ENCODE measurements at places on chromosomes 3 and 15. TPM values are rescaled to one million over a fixed set of nuclear protein-coding genes. Genes with fewer than 3 reads are reported as not detected.

DNA sequence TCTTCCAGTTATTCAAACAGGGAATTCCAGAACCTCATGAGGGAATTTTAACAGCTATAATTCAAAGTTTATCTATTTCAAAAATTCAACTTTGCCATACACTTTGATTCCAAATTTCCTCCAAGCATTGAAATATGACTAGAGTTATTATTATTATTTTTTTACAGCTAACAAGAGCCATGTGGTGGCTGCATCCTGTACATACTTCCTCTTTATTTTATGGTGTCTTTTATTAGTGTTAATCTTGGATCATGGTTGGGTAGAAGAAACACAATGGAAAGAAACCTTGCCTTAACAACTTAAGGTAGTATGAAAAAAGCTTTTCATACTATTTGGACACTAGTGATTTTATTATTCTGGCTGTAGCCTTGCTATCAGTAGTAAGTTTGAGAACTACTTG lies 52.7 kb downstream of the TFG start:
- peaks cover 6% of the 10 kb centered on the region for H3K4me1 ChIP-seq
- no peak for DNase-seq
- no peak overlapping the region for H3K4me3 ChIP-seq
- no peaks in the 10 kb centered on the region for H3K27me3 ChIP-seq

- H3K27me3 ChIP-seq, result no peaks in the 10 kb centered on the region
- no peak for DNase-seq
- no peak overlapping the region for H3K4me3 ChIP-seq
- peaks cover 5% of the 10 kb centered on the region for H3K36me3 ChIP-seq
Measured at GRCh38 chr15:42848846-42849245, 71.7 kb downstream of the TTBK2 start.

GRCh38 chr3:147384210-147385058 lies 21.9 kb downstream of the ZIC4 start:
- no peak for DNase-seq
- peaks cover 82% of the 10 kb centered on the region for H3K27me3 ChIP-seq
- no peaks in the 10 kb centered on the region for H3K4me1 ChIP-seq
- peaks cover 9% of the 10 kb centered on the region for H3K36me3 ChIP-seq
- no peak overlapping the region for H3K27ac ChIP-seq

DNA sequence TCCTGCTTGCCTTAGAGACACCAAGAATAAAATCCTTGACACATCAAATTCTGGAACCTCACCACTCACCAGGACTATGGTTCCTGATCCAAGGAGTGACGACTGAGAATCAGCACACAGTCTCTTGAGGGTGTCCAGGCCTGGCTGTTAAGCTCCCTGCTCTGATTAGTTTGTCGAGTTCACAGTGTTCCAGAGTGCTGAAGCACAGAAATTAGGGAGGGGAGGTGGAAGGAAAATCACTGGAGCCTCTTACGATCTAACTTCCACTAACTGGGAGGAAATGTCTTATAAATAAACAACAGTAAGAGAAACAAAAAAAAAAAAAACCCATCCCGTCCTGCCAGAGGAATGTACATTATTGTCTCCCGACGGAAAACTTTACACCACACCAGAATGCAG lies 330.2 kb downstream of the TIGIT start:
- DNase-seq, result no peak
- H3K27me3 ChIP-seq, result no peaks in the 10 kb centered on the region
- H3K4me1 ChIP-seq, result peaks cover 2% of the 10 kb centered on the region
- H3K36me3 ChIP-seq, result peaks cover 11% of the 10 kb centered on the region
- no peak overlapping the region for H3K4me3 ChIP-seq
- no peak overlapping the region for H3K27ac ChIP-seq

DNA sequence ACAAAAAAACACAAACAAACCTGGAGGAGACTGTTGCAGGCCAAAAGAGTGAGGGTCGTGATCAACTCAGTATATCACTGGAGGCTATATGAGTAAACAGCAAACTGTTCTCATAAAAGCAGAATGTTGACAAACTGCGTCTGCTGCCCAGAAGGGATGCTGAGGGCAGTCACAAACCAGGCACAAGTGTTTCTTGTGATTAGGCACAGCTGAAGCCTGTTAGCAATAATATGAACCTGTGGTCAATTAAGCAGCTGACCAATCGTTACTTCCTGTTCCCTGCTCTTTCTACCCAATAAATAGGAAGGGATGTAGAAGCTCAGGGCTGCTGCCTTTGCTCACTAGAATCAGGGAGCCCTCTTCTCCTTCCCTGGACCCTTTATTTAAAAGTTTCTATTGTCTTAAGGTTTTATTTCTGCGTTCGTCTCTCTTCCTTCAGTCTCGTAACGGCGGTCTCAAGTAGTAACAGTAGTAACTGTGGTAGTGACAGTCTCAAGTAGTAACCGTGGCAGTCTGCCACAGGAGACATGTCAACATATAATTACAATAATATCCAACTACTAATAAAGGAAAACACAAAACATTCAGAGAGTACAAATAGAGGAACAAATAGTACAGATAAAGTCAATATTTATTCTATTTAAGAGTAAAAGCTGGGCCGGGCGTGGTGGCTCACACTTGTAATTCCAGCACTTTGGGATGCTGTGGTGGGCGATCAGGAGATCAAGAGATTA lies 698.4 kb upstream of the CCDC54 start:
- H3K27ac ChIP-seq, result no peak overlapping the region
- no peaks in the 10 kb centered on the region for H3K4me1 ChIP-seq
- DNase-seq, result no peak

DNA sequence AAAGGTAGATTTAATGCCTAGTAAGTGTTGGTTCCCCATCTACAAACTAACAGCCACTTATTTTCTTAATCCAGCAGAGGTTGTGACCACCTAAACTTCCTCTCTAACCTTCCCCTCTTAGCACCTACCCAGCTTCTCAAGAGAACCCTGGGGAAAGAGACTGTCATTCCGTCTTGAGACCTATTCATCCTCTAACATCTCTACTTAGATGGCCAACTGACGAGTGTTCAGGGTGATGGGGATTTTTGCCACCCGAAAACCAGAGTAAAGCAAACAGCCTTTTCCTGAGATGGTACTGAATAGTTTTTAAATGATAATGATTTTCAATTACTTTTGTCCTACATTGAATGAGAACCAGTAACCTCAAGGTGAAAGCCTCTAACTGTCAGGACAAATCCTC lies 9.3 kb upstream of the GBE1 start:
- no peaks in the 10 kb centered on the region for H3K36me3 ChIP-seq
- no peaks in the 10 kb centered on the region for H3K4me1 ChIP-seq
- DNase-seq, result no peak
- H3K27me3 ChIP-seq, result peaks cover 4% of the 10 kb centered on the region
- H3K27ac ChIP-seq, result no peak overlapping the region
- H3K4me3 ChIP-seq, result no peak overlapping the region

GRCh38 chr3:171755656-171756055 lies 54.6 kb downstream of the PLD1 start:
- no peaks in the 10 kb centered on the region for H3K4me1 ChIP-seq
- H3K27ac ChIP-seq, result no peak overlapping the region
- no peak overlapping the region for H3K4me3 ChIP-seq
- no peaks in the 10 kb centered on the region for H3K36me3 ChIP-seq
- peaks cover 15% of the 10 kb centered on the region for H3K27me3 ChIP-seq

- H3K27me3 ChIP-seq, result no peaks in the 10 kb centered on the region
- H3K4me3 ChIP-seq, result no peak overlapping the region
- DNase-seq, result peak; percentile 23
- H3K27ac ChIP-seq, result no peak overlapping the region
Measured at GRCh38 chr15:79025201-79025600, 65.4 kb downstream of the RASGRF1 start.

DNA sequence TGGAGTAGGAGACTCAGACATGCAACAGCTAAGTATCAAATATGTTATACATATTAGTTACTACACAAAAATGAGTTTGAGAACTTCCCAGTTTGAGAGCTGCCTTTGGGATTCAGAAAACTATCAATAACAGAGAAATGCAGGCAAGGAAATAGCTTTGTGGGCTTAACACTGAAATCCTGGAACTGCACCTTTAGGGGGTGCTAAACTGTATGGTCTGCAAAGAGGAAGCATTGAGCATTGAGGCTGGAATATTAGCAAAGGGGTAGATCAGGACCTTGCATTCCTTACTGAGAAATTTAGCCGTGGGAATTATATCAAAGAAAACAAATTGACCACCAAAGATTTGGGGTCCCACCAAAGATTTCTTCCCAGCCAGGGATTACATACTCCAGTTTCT lies 580.0 kb downstream of the ZNF385D start:
- no peak overlapping the region for H3K4me3 ChIP-seq
- H3K27me3 ChIP-seq, result no peaks in the 10 kb centered on the region
- DNase-seq, result no peak
- H3K4me1 ChIP-seq, result no peaks in the 10 kb centered on the region

GRCh38 chr3:195893516-195893915 lies 14.8 kb downstream of the TNK2 start:
- no peak overlapping the region for H3K4me3 ChIP-seq
- peaks cover 2% of the 10 kb centered on the region for H3K36me3 ChIP-seq
- H3K27me3 ChIP-seq, result no peaks in the 10 kb centered on the region
- no peak overlapping the region for H3K27ac ChIP-seq
- no peak for DNase-seq
- H3K4me1 ChIP-seq, result peaks cover 32% of the 10 kb centered on the region

- H3K27ac ChIP-seq, result no peak overlapping the region
- DNase-seq, result peak; percentile 5
- no peak overlapping the region for H3K4me3 ChIP-seq
- H3K36me3 ChIP-seq, result no peaks in the 10 kb centered on the region
Measured at GRCh38 chr3:126133606-126134005, 46.8 kb downstream of the ALDH1L1 start.

DNA sequence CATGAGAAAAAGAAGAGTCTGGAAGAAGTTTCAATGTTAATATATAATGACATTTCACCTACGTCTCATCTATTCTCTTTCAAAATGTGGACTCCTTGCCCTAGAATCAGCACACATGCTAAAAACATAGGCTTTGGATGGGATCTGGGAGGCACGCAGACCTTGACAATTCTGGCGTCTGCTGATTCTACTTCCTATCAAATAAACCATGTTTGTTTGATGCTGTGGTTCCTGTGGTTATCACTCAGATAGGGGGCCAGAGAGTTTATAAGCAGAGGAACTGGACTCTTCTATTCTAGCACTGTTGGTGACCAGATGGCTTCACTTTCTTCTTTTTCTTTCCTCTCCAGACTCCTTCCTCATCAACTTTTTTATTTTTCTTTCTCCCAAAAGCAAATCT lies 336.8 kb downstream of the DIPK2A start:
- H3K27ac ChIP-seq, result no peak overlapping the region
- no peaks in the 10 kb centered on the region for H3K4me1 ChIP-seq
- no peaks in the 10 kb centered on the region for H3K36me3 ChIP-seq
- H3K4me3 ChIP-seq, result no peak overlapping the region
- peaks cover 2% of the 10 kb centered on the region for H3K27me3 ChIP-seq

DNA sequence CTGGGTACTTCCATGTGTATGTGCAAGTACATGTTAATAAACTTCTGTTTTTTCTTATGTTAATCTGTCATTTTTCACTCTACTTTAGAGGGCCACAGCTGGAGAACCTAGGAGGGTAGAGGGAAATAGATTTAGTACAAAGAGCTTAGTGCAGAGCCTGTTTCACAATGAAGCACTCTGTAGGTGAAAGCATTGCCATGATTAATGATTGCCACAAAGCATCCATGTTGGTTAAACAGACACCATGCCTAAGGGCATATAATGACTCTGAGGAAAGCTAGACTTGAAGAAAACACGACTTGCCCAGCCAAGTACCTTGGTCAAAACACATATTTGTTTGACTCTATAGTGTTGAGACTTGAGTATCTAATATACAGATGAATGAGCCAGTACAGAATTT lies 338.4 kb downstream of the FHIT start:
- no peak for DNase-seq
- no peaks in the 10 kb centered on the region for H3K27me3 ChIP-seq
- H3K4me3 ChIP-seq, result no peak overlapping the region
- no peaks in the 10 kb centered on the region for H3K4me1 ChIP-seq
- H3K27ac ChIP-seq, result no peak overlapping the region

Gene SYNM
- total RNA-seq, result 2.7 TPM

Gene CTDSPL2
- 55.9 TPM for total RNA-seq

Gene RTP4
- total RNA-seq, result 2.7 TPM

Gene MAGEL2
- not detected for total RNA-seq

Gene RARB
- not detected for total RNA-seq

All from activated CD4-positive, alpha-beta memory T cell treated with anti-CD3 and anti-CD28 coated beads for 36 hours (primary cell).